H1 (cell line): ENCODE measurements at places on chromosomes 2 and 18. TPM values are rescaled to one million over a fixed set of nuclear protein-coding genes. Genes with fewer than 3 reads are reported as not detected.

DNA sequence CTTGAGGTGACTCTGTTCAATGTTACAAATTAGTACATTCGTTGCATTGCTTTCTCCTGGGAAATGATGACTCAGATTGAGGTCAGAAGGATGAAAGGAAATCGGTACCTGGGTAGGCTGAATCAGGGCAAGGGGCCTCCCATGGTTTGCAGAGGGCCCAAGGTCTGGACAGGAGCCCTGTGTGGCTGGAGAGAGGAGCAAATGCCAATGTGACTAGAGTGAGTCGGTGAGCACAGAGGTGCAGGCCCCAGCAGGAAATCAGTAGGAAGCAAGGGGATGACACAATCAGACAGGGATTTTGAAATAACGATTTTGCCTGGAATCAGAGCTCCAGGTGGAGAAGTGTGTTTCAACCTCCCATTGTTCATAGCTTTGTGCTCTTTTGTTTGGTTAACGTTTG, 118.9 kb downstream of the CCDC102B start:
- DNase-seq, result no peak

The CPO gene
- total RNA-seq, result 1.3 and 1.9 TPM in 2 replicates

The ALPP gene
- total RNA-seq, result 0.15 TPM in 1 of 2 replicates, not detected in the other

The ST8SIA5 gene
- total RNA-seq, result 6.3 and 7.0 TPM in 2 replicates

DNA sequence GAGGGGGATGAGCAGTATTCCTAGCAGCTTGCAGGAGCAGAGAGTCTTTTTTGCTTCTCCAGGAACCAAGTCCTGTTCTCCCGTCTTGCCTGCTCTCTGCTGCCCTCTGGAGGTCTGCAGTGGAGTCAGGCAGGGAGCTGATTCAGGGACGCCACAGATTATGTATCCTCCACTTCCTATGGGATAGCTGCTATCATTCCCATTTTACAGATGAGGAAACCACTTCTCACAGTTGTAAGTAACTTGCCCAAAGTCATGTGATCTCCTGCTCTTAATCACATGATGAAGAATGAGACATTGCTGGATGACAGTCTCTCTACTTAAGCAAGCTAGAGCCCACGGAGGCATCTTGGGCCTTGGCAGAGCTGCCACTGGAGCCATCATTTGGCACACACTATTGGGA, 8.3 kb downstream of the SLC4A5 start:
- peak; percentile 51 for DNase-seq

The LYG1 gene
- total RNA-seq, result 0.86 TPM in 1 of 2 replicates, not detected in the other

GRCh38 chr18:44067186-44067585, 613.5 kb upstream of the SETBP1 start:
- no peak for DNase-seq

DNA sequence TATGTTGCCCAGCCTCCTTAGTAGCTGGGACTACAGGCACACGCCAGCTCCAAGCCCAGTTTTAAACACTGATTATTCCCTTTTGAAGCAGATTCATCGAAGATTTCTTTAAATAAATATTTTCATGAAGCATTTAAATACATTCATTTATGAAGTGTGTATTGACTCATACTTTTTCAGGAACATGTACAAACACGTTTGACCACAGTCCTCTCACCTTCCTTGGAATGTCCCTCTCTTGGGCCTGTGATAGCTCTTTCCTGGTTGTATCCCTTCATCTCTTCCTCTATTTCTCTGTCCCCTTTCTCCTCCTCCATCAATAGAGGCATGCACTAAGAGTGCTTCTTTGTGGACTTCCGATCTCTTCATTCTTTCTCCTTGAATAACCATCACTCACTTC, 2.5 kb downstream of the PSTPIP2 start:
- DNase-seq, result no peak

DNA sequence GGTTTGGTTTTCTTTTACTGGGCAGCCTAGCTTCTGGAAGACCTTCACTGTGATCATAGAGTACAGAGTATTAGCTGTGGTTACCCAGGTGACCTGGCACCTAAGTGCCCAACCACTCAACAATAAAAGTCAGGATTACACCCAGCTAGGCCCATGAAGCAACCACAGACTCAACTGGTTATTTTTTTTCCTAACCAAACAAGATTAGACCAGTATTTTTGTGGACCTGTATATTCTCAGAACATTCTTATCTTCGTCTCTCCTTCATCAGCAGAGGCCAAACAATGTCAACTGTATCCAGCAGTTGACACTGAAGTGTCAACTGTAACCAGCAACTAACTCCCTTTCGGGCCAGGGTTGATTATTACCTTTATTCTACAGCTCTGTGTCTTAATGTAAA, 289.2 kb upstream of the SLC39A10 start:
- no peak for DNase-seq

The CREG2 gene
- 2.0 and 2.2 TPM in 2 replicates for total RNA-seq

- DNase-seq, result no peak
Measured at GRCh38 chr2:60067006-60067405, 486.4 kb downstream of the BCL11A start.

GRCh38 chr2:208463721-208464120, 57.1 kb downstream of the PTH2R start:
- DNase-seq, result no peak

- no peak for DNase-seq
Measured at GRCh38 chr2:227462972-227463931, 8.7 kb upstream of the AGFG1 start.

GRCh38 chr2:136215908-136216472, 98.0 kb upstream of the CXCR4 start:
- DNase-seq, result no peak

The CDH7 gene
- 1.3 and 1.5 TPM in 2 replicates for total RNA-seq

DNA sequence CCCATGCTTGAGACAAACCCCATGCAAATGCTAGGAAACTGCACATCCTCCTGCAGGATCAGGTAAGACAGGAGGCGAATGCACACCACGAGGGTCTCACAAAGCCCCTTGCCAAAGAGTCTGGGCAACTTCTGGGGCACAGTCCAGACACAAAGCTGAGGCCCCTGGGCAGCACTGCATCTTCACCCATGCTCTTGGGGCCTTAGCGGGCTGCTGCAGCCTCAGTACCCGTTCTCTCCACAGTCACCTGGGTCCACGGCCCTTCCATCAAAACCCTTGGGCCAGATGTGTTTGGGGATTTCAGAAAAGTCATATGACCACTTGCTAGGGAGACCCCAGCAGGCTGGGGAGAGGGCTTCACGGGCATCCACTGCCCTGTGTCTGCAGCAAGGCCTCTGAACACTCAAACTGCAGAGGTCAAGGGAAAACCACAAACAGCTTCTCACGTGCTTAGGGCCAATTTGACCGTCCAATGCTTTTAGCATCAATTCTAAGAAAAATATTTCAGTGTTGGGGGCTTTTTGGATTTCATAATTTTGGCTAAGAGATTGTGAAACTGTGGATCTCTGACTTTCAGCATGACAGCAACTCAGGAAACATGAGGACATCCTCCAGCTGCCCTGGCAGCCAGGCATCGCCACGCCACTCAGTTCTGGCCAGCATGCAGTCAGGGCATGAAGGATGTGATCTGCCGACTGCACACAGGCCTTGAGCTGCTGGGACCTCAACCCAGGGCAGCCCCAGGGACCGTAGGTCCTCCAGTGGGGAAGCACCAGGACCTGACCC, 20.0 kb downstream of the PASK start:
- no peak for DNase-seq

- DNase-seq, result no peak
Measured at GRCh38 chr2:145765874-145766273, 1246.0 kb upstream of the ZEB2 start.

- DNase-seq, result no peak
Measured at GRCh38 chr2:238894950-238895298, 47.0 kb downstream of the TWIST2 start.

DNA sequence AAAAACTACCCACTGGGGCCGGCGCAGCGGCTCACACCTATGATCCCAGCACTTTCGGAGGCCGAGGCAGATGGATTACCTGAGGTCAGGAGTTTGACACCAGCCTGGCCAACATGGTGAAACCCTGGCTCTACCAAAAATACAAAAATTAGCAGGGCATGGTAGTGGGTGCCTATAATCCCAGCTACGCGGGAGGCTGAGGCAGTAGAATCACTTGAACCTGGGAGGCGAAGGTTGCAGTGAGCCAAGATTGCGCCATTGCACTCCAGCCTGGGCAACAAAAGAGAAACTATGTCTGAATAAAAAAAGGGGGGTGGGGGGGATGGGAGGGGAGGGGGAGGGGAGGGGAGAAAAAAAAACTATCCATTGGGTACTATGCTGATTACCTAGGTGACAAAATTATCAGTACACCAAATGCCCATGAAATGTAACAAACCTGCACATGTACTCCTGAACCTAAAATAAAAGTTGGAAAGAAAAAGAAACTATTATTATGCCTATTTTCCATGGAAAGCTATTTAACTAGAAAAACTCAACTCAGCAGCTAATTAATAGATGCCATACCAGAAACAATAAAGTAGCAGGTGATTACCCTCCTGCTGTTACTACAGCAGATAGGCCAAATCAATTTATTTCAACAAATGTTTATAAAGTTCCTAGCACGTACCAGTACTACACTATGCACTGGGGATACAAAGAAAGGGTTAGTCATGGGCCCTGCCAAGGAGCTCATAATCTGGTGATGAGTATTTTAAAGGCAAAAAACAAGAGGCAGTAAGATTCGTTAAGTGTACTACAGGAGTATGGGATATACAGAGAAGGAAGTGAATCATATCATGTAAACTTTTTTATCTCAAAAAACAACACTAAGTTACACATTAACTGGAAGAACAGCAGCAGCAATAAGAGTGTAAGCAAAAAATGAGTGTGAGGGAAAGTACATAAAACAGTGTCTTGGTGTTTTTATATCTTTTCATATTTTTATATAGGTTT, 112.8 kb upstream of the SLC39A10 start:
- DNase-seq, result no peak

The UGT1A10 gene
- not detected in 2 replicates for total RNA-seq

DNA sequence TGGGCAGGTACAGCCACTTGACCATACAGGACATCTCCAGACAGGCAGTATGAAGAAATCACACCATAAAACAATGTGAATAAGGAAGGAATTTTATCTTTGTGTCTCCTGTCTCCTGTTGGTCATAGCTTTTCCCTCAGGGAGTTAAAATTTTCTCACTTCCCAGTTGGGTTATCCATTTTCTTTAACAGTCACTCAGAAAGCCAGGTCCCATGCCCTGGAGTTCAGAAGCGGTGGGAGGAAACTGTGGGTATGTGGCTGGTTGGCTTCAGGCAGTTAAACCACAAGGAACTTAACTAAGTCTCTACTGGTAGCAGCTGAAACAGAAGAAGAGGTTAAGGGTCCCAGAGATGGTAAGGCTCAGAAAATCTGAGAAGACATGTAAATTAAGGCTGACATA, 6.5 kb upstream of the SMAD2 start:
- DNase-seq, result no peak

- no peak for DNase-seq
Measured at GRCh38 chr2:58731488-58731869, 490.4 kb upstream of the FANCL start.

- DNase-seq, result no peak
Measured at GRCh38 chr2:200624658-200625057, 38.8 kb downstream of the AOX1 start.

DNA sequence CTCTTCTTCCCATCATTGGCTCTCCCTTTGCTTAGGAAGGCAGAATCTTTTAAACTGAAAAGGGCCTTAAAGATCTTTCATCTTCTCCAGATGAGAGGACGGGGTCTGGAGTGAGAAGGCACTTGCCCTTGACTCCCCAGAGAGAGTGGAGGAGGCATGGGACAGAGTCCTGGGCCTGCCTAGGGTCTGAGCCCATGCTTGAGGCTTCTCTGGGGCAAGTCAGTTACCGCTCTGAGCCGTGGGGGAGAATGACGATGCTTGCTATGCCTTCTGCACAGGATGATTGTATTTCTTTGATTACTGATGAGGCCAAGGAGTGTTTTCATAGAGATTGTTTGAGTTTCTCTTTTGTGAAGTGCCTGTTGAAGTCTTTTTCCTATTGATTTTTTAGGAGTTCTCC, 921 bp downstream of the PLB1 start:
- DNase-seq, result no peak

GRCh38 chr2:172823261-172823850, 87.7 kb downstream of the RAPGEF4 start:
- no peak for DNase-seq

DNA sequence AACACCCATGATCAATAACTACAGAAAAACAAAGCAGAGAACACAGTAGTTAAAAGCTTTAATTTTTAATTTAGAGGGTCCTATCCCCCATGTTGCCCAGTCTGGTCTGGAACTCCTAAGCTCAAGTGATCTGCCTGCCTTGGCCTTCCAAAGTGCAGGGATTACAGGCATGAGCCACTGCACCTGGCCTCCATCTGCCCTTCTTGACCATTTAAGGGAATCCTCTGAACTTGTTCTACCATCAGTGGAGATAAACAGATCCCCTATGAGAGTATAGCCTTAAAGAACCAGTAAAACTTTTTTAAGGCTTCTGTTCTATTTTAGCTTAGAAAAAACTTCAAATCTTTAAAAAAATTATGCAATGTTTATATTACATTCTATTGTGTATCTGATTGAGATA, 13.5 kb upstream of the ATP5MC3 start:
- DNase-seq, result no peak

DNA sequence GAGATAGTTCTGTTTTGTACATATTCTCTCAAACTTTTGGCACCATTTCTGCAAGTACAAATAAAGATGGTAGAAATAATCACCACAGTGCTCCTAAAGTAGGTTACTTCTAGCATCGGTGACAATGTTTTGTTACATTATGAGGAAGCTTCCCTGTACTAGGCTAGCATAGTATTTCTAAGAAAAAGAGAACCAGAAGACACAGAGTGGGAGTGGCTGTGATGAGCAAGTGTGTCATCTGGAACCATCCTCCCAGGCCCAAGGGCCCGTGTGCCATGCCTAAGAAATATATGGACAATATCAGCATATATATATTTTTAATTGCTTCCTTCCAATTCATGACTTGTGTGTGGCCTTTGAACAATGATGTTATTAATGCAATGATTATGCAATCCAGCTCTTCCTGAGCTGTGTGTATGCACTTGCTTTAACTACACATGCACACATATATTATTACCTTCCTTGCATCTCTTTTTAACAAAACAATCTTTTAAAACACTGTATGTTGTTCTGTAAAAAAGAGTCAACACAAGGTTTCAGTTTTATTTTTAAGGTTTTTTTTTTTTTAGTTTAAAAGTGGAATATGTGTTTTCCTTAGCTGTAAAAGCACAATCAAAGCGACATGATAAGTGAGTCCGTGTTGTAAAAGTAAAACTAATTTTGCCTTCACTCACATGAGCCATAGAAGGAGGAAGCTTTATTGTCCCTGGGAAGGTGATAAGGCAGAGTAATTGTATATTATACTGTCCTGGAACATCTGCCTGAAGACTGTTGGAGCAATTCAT, 303.9 kb downstream of the ZNF407 start:
- DNase-seq, result no peak

DNA sequence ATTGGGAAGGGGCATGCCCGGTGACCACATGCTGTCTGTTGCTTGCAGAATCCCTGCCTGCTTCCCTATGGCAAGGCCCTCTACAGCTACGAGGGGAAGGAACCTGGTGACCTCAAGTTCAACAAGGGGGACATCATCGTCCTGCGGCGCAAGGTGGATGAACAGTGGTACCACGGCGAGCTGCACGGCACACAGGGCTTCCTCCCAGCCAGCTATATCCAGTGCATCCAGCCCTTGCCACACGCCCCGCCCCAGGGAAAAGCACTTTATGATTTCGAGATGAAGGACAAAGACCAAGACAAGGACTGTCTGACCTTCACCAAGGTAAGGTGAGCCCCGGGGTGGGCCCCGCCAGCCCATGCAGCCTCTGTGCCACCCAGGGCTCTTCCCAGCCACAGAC, 218.6 kb downstream of the SH3RF3 start:
- DNase-seq, result no peak

- no peak for DNase-seq
Measured at GRCh38 chr2:45237128-45237527, 227.9 kb upstream of the SIX2 start.
